ENCODE measurements at places on chromosomes 1 and 21. TPM values are rescaled to one million over a fixed set of nuclear protein-coding genes. Genes with fewer than 3 reads are reported as not detected.

DNA sequence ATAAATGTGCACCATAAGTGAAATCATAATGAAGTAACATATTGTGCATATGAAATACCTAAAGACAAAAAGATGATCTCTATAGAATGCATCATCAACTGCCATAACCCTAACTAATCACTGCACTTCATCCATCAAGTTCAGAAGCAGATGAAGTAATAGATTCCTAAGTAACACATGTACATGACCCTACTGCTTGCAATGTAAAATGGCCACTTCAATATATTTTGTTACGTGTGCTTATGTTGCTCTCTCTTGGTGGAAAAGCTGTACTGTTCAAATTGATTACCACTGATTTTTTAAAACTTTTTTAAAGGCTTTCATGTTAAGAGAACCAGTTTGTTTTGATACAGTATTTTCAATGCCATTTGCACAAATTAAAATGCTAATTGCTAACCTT, 141.8 kb downstream of the TTLL7 start:
- peak; percentile 22 for DNase-seq

DNA sequence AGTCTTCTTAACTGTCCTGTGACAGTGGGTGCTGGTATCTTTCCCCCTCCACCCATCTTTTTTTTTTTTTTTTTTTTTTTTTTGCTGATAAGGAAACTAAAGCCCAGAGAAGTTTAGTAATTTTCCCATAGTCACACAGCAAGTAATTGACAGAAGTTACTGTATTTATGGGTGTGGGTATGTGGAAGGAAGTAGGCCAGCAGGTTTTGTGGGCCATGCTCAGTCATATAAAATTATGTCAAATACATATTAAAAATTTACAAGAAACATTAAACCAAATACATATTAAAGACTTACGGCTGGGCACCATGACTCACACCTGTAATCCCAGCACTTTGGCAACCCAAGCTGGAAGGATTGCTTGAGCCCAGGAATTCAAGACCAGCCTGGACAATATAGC, 51.5 kb downstream of the KAZN start:
- no peak for DNase-seq

- DNase-seq, result no peak
Measured at GRCh38 chr1:29234471-29234870, 1.9 kb upstream of the PTPRU start.

GRCh38 chr21:17738176-17738953, 80.8 kb downstream of the C21orf91 start:
- DNase-seq, result no peak

- no peak for DNase-seq
Measured at GRCh38 chr1:152622803-152623202, at the start of gene LCE3A. TSS of gene LCE3A (minus strand) at chr1:152623103. CDS start at chr1:152623103, 0 bp downstream.

GRCh38 chr1:170388489-170388888, 143.5 kb upstream of the GORAB start:
- no peak for DNase-seq

Gene GSTM5
- 48.4 TPM for polyA plus RNA-seq

Gene ADORA1
- 1.6 TPM for polyA plus RNA-seq

All from left renal pelvis (tissue), 4 donors.